Astrocyte (in vitro differentiated cells and primary cell): ENCODE measurements at places on chromosomes 1 and 21.
A peak's percentile ranks its signal among the peaks of the same experiment; 100 is the strongest.

DNA sequence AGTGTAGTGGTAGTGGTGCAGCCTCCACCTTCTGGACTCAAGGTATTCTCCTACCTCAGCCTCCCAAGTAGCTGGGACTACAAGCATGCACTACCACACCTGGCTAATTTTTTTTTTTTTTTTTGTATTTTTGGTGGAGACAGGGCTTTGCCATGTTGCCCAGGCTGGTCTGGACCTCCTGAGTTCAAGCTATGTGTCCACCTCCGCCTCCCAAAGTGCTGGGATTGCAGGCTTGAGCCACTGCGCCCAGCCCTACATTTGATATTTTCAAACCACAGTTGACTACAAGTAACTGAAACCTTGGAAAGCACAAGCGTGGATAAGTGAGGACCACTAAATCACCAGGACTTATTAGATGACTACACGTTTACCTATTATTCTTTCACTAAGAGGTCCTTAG is 10.0 kb upstream of the PDPN start:
- DNase-seq = no peak

DNA sequence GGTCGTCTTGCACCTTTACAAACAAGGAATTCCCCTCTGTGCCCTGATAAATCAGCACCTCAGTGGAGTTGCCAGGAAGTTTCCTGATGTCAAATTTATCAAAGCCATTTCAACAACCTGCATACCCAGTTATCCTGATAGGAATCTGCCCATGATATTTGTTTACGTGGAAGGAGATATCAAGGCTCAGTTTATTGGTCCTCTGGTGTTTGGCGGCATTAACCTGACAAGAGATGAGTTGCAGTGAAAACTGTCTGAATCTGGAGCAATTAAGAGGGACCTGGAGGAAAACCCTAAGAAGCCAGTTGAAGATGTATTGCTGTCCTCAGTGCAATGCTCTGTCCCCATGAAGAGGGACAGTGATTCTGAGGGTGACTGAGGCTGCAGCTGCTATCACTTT is 38.3 kb downstream of the ZFYVE9 start:
- DNase-seq = no peak

DNA sequence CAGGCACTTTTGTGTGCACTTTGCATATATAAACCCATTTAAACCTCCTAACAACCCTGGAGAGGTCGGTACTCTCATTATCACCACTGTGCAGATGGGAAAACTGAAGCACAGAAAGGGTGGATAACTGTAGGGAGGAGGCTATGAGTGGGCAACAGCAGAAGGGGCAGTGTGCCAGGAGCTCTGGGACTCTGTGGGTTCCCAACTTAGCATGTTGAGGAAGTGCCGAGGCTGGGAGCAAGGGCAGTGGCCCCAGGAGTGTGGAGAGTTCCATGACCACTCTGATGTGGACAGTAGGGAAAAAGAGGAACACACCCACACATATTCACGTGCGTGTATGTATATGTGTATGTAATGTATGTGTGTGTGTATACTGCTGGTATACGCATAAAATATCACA is 25.7 kb upstream of the KCNC4 start:
- no peak for DNase-seq

GRCh38 chr1:38291336-38291735 is 244.7 kb upstream of the POU3F1 start:
- DNase-seq = no peak

DNA sequence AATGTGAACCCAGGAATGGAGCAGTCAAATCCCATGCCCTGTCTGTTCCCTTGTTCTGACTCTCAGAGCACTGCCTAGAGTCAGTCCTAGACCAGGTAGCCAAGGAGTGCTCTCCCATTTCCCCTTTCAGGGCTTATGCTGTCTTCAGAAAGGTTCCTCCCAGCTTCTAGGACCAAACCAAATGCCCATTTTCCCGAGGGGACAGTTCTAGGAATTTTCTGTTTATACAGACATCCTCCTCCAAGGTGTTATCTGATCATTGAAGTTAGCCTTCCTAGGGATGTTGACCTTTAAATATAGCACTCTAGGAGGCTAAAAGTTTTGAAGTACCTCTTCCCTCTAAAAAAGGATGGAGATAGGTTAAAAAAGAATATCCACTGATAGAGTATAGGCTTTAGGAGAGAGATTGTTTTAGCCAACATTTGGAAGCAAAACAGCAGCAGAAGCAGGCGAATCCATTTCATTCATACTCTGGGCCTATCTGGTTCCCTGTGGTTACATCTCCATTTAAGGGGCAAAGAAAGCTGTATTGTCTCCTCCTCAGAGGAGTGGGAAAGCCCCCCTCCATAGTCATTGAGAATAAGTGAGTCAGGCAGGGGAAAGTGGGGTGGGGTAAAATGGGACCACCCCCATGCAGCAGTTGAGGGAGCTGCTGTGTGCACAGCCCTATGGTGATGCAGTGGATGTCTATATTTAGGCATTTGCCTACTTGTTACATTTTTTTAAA is 126.5 kb downstream of the SPATA46 start:
- no peak for DNase-seq

DNA sequence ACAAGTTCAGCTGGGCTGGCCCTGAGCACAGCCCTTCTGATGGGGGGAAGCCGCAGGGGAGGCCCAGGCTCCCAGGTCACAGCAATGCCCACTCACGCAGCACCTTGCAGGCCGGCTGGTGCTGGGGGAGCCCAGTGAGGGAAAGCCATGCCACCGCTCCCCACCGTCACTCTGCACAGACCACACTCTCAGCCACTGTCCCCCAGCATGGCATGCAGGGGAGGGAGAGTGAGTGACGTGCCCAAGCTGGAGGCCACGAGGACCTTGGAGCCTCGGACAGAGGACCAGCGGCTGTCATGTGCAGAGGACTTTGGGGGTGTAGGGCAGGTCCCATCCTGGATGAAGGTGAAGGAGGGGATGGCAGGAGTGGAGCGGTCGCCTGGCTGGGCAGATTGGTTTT is 25.1 kb downstream of the SLC45A1 start:
- no peak for DNase-seq

- DNase-seq = no peak
Measured at GRCh38 chr1:116324411-116324810, 48.6 kb upstream of the ATP1A1 start.

GRCh38 chr1:3030663-3031381 is 9.6 kb downstream of the ACTRT2 start:
- no peak for DNase-seq

DNA sequence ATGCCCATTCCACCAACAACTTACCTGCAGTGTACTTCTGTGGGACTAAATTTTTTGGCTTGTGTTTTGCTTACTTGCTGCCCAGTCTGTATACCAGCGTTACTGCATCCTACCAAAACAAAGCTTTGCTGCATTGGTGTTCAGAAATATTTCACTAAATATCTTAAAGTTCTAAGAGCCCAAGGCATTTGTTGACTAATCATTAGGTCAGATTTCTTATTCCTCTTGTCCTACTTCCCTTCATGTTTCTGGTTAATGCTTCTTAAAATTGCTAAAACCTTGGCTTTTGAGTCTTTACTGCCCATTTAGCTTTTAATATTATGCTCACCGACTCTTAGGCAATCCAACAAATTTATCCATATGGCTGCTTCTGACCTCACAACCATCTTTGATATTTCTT is 161.8 kb downstream of the DPYD start:
- peak; percentile 26 for DNase-seq

- no peak for DNase-seq
Measured at GRCh38 chr1:26529405-26529654, 231 bp upstream of the RPS6KA1 start.

- DNase-seq = no peak
Measured at GRCh38 chr1:113253187-113253586, 137.1 kb upstream of the MAGI3 start.

DNA sequence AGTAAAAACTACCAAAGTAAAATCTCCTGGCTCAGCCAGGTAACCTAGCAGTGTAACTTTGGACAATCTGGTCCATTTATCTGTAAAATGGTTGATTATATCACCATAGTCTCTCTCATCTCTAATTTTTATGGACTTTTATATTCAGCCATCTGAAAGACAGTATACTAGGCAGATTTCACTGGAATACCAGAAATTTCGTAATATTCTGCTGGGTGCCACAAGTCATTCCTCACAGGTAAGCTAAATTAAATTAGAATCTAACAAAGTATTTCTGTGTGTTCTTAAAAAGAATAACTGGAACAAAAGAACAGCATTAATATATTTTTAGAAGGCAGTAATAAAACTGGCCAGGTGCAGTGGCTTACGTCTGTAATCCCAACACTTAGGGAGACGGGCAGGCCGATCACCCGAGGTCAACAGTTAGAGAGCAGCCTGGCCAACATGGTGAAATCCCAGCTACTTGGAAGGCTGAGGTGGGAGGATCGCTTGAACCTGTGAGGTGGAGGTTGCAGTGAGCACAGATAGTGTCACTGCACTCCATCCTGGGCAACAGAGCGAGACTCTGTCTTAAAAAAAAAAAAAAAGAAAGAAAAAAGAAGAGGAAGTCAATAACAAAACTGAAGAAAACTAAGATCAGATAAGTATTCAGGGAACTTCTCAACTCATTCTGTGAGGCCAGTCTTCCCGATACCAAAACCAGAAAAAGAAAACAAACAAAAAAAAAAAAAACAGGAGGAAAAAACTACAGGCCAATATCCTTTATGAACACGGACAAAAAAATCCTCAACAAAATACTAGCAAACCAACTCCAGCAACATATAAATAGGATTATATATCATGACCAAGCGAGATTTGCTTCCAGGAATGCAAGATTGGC is 35.9 kb downstream of the PIK3R3 start:
- DNase-seq = no peak

DNA sequence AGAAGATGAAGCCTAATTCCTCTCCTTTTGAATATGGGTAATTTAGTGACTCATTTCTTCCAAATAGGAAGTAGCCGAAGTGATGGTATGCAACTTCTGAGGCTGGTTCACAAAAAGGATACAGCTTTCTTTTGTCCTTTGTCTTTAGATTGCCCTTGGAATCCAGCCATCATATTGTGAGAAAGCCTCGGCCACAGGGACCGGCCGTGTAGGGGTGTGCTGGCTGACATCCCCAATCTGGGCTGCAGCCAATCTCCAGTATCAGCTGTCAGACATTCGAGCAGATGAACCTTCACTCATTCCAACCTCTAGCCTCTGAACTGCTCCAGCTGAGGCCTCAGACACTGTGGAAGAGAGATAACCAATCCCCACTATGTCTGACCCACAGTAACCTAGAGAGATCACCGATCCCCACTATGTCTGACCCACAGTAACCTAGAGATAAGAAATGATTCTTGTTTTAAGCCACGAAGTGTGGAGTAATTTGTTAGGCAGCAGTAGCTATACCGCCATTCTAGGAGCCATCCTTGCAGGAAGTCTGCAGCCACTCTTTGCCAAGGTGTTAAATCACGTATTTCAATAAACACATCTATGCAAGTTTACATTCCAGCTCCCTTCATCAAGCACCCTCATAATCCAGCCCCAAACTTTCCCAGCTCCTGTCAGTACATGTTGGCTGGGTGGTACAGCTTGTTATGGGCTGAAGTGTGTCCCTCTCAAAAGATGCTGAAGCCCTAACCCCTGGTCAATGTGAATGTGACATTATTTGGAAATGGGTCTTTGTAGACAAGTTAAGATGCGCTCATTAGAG is 2.9 kb upstream of the DIP2A start:
- peak; percentile 79 for DNase-seq

DNA sequence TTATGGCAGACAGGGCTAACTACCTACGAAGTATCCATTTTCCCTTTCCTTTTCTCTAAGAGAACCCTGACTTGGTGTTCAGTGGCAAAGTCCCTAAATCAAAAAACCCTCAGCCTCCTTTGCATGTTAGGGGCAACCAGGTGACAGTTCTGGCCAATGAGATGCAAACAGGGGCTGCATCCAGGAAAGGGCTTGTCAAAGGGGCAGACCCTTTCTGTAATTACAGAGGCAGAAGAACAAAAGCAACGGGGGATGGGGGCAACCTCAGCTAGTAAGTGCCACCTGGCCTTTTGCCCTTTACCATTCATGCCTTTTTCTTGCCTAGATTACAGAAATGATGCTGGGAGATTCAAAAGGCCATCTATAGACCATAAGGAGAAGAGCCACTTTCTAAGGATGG is 34.4 kb downstream of the GLUL start:
- no peak for DNase-seq

DNA sequence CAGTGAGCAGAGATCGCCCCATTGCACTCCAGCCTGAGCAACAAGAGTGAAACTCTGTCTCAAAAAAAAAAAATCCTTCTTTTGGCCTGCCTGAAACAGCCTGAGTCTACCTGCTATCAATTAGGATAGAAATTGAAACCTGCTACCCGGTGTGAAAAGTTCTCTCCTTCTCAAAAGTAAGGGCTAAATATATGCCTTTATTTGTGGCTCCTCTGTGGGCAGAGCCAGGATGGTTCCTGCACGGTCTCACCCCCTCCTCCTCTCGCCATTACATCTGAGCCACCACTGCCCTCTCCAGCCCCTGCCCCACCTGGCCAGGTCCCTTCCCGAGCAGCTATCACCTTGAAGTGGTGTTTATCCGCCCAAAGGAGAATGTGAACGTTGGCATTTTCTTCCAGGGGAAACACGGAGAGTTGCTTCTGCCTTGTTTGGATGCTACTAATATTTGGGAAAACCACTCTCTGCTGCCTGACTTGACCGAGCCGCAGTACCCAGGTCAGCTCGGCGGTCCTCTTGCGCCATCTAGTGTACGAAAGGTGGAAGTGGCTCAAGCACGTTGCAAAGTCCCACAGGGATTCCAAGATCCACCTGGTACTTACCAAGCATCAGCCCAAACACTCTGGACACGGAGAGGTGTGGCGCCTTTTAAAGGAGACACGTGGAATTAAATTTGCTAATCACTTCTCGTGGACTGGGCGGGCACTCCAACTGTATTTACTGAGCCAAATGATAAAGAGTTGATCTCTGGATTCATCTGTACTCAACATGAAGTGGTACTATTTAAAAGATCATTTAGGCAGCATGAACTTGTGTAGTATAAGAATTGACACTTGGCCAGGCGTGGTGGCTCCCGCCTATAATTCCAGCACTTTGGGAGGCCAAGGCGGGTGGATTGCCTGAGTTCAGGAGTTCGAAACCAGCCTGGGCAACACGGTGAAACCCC is 31.9 kb downstream of the SETD4 start:
- DNase-seq = peak; percentile 37

GRCh38 chr1:11634365-11635192 is 19.6 kb downstream of the FBXO2 start:
- DNase-seq = no peak

DNA sequence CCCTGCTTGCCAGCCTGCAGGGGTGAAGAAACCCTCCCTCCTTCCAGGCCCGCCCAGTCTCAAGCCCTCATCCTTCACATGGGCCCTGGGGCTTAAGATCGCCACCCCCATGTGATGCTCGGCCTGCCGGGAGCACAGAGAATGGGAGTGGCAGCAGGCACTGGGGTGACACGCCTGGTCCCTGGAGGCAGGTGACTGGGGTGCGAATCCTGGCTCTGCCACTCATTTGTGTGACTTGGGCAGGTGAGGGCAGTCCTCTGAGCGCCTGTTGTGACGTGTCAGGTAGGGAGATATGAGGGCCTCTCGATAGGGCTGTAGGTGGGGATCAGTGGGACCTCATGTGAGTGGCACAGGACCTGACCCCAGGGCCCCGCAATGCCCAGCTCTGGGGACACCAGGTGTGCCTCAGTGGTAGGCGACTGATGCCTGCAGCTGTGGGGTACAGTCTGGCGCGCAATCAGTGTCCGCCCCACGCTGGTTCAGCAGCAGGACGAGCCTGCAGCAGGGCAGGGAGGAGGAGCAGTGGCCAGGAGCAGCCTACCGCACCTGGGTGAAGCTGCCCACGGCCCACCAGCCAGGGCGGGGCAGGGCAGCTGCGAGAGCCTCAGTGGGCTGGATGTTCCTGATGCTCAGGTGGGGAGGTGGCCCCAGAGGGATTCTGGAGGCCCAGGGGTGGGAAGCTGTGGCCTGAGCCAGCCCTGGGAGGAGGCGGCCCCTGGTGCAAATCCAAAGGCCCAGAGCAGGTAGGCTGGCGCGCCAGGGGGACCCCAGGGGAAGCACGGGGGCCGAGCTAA is 6.2 kb downstream of the SH2D5 start:
- no peak for DNase-seq
